ENCODE measurements at places on chromosomes 1 and 21.

GRCh38 chr1:220382994-220383393 lies 110.7 kb upstream of the RAB3GAP2 start:
- no peak for DNase-seq

DNA sequence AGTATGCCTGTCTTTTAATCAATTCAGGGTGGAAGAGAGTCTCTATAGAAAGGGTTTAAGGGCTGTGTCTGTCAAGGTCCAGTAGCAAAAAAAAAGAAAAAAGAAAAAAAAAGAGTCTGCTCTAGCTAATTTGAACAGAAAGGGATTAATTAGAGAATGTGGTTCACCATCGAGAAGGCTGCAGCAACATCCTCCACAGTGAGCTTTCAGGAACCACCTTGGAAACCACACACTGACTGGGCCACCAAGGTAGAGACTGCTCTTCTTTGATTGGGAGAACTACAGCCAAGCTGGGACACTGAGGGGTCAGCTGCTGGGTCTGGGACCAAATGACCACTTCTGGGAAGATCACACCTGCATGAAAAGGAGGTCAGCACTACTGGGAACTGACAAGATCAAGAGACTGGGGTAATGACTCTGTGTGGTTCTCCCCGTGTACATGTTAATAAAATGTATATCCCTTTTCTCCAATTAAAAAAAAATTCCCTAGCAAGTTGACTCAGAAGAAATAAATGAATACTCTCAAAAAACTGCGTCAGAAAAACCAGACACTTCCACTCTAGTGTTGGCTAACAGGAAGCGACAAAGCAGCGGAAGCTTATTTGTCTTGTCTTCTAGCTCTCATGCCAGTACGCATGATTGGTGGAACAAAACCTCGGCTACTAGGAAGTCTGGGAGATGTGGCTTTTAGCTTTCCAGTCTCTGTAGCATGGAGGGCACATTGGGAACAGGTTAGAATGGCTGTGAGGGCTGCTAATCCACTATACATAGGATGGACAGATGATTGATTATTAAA lies 60.0 kb upstream of the IVNS1ABP start:
- no peak for DNase-seq

GRCh38 chr1:76075877-76076276 lies 1.3 kb downstream of the ST6GALNAC3 start:
- DNase-seq, result no peak

DNA sequence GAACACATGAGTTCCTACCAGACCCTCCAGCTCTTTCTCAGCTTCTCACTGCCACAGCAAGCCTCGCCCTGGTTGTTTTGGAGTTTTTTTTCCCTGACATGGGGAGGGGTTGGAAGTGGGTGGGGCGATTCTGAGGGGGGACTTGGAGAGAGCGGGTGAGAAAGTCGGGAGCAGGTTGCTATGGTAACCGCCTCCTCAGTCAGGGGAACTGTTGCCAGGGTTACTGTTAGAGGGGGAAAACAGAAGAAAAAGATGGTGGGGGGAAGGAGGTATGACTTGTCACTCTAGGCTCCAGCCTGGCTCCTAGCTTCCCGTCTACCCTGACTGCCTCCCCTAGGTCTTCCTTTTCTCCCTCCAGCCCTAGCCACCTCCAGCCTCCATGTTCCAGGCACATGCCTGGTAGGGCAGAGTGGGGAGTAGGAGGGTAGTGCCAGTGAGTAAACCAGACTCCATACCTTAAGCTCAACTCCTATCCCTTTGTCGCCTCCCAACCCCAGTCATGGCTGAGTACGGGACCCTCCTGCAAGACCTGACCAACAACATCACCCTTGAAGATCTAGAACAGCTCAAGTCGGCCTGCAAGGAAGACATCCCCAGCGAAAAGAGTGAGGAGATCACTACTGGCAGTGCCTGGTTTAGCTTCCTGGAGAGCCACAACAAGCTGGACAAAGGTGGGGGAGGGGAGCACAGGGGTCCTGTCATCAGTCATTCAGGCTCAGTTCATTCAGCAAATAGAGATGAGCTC lies 6.0 kb downstream of the PEA15 start:
- no peak for DNase-seq

GRCh38 chr1:34690269-34690668 lies 64.6 kb upstream of the GJB5 start:
- no peak for DNase-seq

DNA sequence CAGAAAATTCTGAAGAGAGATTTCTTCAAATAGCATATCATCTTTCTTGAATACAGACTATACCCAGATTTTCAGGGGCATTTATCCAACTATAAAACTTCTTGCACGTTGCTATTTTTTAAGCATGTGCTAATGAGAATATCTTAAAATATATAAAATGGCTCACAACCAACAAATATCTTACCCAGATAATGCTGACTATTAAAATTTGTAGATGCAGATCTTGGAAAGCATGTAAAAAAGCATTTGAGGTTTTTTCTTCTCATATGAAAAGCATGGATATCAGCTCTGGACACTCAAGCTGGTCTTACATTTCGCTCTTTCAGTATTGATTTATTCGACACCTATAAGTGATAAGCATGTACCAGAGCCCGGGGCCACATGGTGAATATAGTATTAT lies 1187.7 kb upstream of the ADGRL4 start:
- no peak for DNase-seq

DNA sequence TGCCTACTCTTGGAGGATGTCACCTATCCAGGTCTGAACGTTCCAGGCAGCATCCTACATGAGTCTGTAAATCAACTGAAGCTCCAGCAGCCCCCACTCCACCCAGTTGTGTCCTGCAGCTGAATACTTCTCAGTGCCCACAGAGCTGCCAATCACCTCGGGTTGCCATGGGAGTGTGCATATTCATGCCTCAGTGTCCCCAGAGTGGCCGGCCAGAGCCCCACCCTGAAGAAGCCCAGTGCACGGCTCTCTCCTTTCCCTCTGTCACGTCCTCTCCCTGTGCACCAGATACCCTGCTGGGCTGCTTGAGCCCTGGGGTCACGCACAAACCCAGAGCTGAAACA lies 16.1 kb upstream of the GSTM4 start:
- no peak for DNase-seq

DNA sequence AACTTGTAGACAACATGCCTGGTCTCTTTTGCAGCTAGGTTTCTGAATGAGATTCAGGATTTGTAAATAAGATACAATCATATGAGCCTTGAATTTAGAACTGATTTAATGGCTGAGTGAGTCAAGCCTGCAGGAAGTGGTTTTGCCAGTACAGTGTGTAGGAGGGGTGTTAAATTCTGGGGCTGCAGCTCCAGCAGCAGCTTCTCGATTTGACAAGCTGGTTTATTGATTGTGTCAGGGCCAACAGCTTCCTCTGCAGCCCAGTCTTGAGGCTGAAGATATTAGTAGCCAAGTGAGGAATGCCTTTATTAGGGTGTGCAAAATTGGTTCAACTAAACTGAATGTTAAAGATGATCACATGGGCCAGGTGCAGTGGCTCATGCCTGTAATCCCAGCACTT lies 11.5 kb upstream of the PLA2G5 start:
- peak; percentile 49 for DNase-seq

- no peak for DNase-seq
Measured at GRCh38 chr1:212359794-212360479, 54.7 kb downstream of the PACC1 start.

GRCh38 chr1:83508485-83509151 lies 490.3 kb downstream of the TTLL7 start:
- DNase-seq, result peak; percentile 55

DNA sequence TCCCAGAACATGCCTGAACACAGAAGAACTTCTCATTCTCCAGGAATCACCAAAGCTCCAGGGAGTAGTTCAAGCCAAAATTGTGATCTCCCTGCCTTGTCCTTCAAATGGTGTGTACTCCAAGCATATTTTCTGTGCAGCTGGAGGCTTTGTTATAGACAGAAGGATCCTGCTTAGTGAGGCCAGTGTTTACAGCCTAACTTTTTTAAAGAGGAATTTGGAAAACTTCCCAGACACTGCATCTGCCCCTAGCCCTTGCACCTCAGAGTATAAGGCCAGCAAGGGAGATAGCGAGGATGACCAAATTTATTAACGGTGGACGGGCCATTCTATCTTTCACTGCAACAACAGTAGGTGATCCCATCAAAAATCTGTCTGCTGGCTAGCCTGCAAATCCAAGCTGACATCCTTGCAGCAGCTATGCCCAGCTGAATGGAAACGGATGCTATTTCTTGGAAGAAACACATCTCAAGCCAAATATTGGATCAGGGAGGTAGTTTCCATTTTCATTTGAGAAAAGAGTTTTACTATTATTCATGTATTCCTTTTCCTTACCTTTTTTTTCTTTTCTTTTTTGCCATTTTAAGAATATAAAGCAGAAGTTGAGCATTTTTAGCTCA lies 249.8 kb downstream of the USH2A start:
- DNase-seq, result no peak

- DNase-seq, result no peak
Measured at GRCh38 chr1:193216920-193217319, 30.5 kb upstream of the B3GALT2 start.

GRCh38 chr1:97759078-97759477 lies 161.8 kb downstream of the DPYD start:
- no peak for DNase-seq

- DNase-seq, result no peak
Measured at GRCh38 chr21:36446301-36446700, 33.6 kb downstream of the CLDN14 start.

GRCh38 chr1:44032170-44032790 lies 1.0 kb upstream of the SLC6A9 start:
- no peak for DNase-seq

DNA sequence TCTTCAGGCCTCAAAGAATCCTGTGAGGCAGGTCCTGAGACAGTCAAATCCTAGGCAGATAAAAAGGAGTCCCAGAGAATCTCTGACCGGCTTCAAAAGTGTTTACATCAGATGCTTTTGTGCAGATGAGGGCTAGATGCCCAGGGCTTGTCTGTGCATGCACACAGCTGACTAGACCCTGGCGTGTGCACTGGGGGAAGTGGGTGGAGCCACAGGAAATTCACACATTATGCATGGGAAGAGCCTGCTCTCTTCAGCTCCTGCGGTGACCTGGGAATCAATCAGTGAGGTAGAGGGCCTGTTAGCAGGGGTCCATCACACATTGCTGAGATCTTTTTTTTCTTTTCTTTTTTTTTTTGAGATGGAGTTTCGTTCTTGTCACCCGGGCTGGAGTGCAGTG lies 36.6 kb upstream of the NHLH2 start:
- DNase-seq, result no peak

- DNase-seq, result no peak
Measured at GRCh38 chr1:59674595-59674994, 140.2 kb upstream of the HOOK1 start.

- no peak for DNase-seq
Measured at GRCh38 chr1:189821833-189822232, 655.8 kb downstream of the BRINP3 start.

- no peak for DNase-seq
Measured at GRCh38 chr1:224353975-224354925, 2.4 kb upstream of the CNIH4 start.

GRCh38 chr1:202047977-202048376 lies 37.6 kb downstream of the ELF3 start:
- no peak for DNase-seq

DNA sequence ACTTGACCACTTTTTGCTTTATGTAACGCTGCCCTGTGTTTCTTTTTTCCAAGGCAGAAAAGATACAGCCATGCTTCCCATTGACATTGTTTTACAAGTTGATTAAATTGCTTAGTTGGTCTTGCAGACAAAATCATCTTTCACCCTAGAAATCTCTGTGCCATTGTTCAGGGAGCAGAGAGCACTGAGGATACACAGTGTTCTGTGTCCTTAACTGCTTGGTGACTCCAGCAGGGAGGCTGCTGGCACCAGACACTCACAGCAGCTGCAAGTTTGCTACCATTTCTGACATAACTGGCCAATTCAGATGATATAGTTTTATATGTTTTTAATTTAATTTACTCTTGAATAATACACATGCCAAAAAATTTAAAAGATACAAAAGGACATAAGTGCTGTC lies 118.7 kb downstream of the RGS2 start:
- no peak for DNase-seq

DNA sequence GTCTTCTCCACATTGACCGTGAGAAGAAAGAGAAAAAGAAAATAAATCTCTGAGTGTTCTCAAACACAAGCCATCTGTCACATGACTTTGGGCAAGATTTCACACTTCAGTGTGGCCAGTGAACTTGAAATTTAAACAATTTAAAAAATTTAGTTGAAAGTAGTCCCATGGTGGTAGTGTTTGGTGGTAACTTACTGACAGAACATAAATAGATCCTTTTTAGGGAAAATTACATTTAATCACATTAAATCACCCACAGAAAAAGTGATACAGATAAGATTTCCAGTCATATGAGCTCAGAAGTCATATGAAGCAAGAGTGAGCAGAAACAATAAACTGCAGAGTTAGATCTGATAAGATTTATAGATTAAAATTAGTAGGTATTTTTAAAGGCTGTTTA lies 31.9 kb upstream of the SGIP1 start:
- no peak for DNase-seq

- no peak for DNase-seq
Measured at GRCh38 chr1:178940068-178940765, 69.3 kb upstream of the ANGPTL1 start.

- peak; percentile 61 for DNase-seq
Measured at GRCh38 chr1:89821322-89822108, 683 bp downstream of the LRRC8D start.

DNA sequence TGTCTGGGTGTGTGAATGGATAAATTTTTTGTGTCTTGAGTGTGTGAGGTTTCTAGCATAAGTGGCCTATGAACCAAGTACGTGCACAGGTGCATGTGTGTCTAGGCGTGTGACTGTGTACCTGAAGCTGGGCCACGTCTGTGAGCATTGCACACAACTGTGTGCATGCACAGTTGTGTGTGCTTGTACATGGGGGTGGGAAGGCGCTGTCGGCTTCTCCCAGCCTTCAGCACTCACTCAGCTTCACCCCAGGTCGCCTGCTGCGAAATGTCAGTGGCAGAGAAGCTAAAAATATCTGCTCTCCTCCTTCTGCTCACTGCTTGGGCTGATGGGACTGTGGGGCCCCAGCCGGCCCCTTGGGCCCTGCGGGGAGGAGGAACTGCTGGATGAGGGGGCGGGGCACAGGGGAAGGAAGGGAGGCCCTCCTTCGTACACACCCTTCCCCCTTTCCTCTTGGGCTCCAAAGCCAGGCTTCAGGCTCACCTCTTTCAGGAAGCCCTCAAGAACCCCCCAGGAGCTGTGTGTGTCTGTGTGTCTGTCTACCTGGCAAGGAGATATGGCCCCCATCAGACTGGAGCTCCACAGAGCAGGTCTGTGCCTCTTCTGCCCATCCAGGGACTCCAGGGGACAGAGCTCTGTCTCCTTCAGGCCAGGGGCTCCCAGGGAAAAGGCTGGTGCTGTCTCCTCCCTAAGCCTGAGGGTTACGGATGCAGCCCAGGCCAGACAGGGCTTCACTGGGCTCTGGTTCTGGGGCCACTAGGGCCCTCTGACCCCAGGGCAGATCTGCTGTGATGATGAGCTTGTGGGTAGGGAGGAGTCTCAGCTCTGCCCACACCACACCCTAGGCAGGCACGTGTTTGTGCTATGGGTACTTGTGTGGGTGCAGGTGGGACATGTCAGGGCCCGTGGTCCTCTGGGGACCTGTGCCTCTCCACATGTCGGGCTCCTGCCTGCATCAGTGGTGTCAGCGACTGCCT lies 35.6 kb upstream of the WASF2 start:
- DNase-seq, result peak; percentile 73
